ENCODE measurements at places on chromosomes 16 and 17. TPM values are rescaled to one million over a fixed set of nuclear protein-coding genes. Genes with fewer than 3 reads are reported as not detected.

The CACNG3 gene
- total RNA-seq = not detected

DNA sequence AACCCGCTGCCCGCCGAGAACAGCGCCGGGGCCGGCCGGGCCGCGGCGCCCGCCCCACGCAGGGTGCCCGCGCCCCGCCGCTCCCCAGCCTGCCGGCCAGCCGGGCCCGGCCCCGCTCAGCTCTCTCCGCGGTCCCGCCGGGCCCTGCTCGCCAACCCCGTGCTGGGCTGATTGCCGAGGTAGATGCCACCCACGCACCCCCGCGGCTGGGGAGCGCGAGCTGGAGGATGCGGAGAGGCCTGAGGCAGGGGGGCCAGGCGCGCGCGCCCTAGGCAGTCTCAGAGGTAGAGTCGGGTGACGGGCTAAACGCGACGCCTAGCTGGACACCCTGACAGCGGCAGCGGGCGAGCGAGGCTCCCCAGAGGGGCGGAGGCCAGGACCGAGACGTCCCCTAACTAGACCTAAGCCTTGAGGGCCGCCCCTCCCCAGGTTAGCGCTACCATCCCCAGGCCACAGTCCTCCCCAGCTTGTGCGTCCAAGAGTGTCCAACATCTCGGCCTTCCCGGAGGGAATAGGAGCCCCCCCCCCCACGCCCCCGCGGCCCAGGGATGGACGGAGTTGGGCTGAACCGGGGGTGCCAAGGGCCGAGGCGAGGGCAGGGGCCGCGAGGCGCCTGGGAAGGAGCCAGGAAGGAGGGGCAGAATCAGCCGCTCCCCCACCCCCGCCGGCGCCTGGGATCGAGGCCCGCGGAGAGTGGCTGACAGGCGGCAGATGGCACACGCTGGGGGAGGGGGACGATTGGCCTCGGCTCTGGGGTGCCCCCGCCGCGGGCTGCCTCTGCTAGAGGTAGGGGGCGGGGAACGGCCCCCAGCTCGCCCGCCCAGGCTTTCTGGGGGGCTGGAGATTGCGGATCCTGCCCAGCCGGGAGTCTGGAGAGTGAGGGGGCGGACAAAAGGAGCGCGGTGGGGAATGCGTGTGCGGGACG lies 2.5 kb upstream of the ZNF423 start:
- no peak overlapping the region for H3K27ac ChIP-seq
- peak; percentile 28 for ATAC-seq
- peaks cover 4% of the 10 kb centered on the region for H3K4me1 ChIP-seq
- H3K27me3 ChIP-seq = peaks cover 21% of the 10 kb centered on the region
- no peaks in the 10 kb centered on the region for H3K36me3 ChIP-seq

GRCh38 chr17:59375857-59376256 lies 44.4 kb downstream of the YPEL2 start:
- H3K27me3 ChIP-seq = no peaks in the 10 kb centered on the region
- no peak for ATAC-seq
- no peak overlapping the region for H3K27ac ChIP-seq
- H3K4me1 ChIP-seq = peaks cover 60% of the 10 kb centered on the region

GRCh38 chr16:61042737-61043136 lies 993.5 kb downstream of the CDH8 start:
- no peak overlapping the region for H3K27ac ChIP-seq
- H3K4me3 ChIP-seq = no peak overlapping the region
- no peaks in the 10 kb centered on the region for H3K36me3 ChIP-seq
- no peaks in the 10 kb centered on the region for H3K4me1 ChIP-seq
- ATAC-seq = no peak

GRCh38 chr17:49031965-49032928 lies 35.1 kb downstream of the IGF2BP1 start:
- H3K27me3 ChIP-seq = peaks cover 7% of the 10 kb centered on the region
- no peak overlapping the region for H3K4me3 ChIP-seq
- ATAC-seq = peak; percentile 65
- no peak overlapping the region for H3K27ac ChIP-seq
- no peaks in the 10 kb centered on the region for H3K36me3 ChIP-seq
- peaks cover 5% of the 10 kb centered on the region for H3K4me1 ChIP-seq

The PLXDC1 gene
- total RNA-seq = 2.1 TPM

DNA sequence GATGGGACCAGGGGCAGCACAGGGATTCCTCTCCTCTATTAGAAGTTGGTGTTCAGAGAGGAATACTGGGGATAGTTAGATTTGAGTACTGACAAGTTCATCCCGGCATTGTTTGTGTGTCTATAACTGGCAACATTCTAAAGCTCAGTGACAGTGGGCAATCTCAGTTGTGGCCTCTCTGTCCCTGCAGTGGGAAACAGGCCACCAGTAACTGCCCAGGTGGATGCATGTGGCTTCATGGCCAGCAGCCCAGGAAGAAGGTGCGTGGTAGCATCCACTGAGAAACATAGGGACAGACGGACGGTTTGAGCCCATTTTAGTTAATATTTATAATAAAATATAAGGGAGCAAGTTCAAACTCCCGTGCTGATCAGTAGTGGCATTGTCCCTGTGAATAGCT lies 51.5 kb downstream of the B9D1 start:
- H3K4me3 ChIP-seq = no peak overlapping the region
- H3K36me3 ChIP-seq = no peaks in the 10 kb centered on the region
- H3K4me1 ChIP-seq = peaks cover 13% of the 10 kb centered on the region
- H3K27me3 ChIP-seq = peaks cover 15% of the 10 kb centered on the region

The THOC6 gene
- 68.1 TPM for total RNA-seq

The RBFOX1 gene
- total RNA-seq = not detected

GRCh38 chr17:16135461-16135860 lies 79.9 kb downstream of the NCOR1 start:
- ATAC-seq = no peak
- H3K27me3 ChIP-seq = no peaks in the 10 kb centered on the region
- H3K27ac ChIP-seq = peak overlapping the region; percentile 69
- H3K4me3 ChIP-seq = no peak overlapping the region

The KRTAP1-1 gene
- not detected for total RNA-seq

The MMP15 gene
- total RNA-seq = 0.19 TPM

The CYBA gene
- total RNA-seq = 290 TPM

GRCh38 chr17:30586818-30587595 lies 109.8 kb downstream of the GOSR1 start:
- ATAC-seq = peak; percentile 87
- H3K27me3 ChIP-seq = peaks cover 5% of the 10 kb centered on the region
- no peaks in the 10 kb centered on the region for H3K36me3 ChIP-seq
- no peak overlapping the region for H3K27ac ChIP-seq

DNA sequence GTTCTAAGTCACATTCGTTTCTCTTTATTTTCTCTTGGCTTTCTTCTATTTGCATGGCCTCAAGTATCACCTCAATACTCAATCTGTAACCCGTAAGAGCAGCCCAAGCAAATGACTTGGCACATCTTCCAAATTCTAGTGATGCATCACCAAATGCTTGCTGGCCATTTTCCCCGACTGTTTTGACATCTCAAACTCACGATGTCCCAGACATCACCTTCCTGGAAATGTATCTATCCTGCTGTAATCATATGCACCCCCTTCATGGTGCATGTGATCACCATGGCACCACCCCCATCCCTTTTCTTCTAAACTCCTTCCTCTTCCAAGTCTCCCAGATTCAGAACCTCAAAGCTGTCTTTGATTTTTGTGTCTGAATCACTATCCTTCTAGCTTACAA lies 24.0 kb upstream of the ABCA5 start:
- H3K36me3 ChIP-seq = no peaks in the 10 kb centered on the region
- no peaks in the 10 kb centered on the region for H3K4me1 ChIP-seq
- no peak overlapping the region for H3K27ac ChIP-seq
- no peak for ATAC-seq
- peaks cover 8% of the 10 kb centered on the region for H3K27me3 ChIP-seq

DNA sequence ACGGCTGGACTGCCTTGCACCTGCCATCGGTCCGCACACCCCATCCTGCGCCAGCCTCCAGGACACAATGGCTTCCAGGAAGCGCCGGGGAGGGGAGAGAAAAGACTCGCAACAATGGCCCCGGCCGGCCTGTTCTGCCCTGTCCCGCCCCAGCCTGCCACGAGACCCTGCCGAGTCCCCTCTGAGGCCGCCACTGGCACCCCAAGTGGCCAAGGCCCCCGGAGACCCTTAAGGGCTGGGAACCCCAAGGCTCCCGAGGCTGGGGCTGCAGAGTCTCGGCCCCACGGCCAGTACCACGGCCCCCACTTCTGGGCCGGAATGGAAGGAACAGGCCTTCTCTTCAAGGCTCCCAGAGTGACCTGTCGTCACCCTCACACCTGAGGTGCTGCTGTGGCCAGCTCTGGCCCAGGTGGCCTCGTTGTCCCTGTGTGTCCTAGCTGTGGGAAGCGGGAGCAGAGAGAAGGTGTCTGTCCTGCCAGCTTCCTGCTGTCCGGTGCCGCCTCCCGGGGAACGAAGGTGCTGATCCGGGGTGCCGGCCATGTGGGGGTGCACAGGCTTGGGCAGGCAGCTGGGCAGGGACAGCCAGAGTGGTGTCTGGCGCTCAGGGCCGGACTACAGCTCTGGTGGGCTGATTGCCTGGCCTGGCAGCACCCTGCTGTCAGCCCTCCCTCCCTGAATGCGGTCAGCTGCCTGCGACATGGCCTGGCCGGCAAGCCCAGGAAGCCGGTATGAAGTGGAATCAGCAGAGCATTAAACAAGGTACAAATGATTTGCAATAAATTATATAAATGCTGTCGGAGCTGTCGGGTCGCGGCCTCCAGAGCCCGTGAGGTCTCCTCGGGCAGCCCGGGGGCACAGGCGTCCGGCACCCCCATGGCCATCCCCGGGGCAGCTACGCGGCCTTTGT lies 8.2 kb upstream of the CACNA1H start:
- H3K27me3 ChIP-seq = no peaks in the 10 kb centered on the region
- no peak overlapping the region for H3K27ac ChIP-seq
- H3K4me1 ChIP-seq = no peaks in the 10 kb centered on the region
- H3K36me3 ChIP-seq = no peaks in the 10 kb centered on the region
- ATAC-seq = no peak

GRCh38 chr17:81577278-81578000 lies 25.3 kb upstream of the FAAP100 start:
- peaks cover 21% of the 10 kb centered on the region for H3K4me1 ChIP-seq
- H3K27me3 ChIP-seq = no peaks in the 10 kb centered on the region
- no peak for ATAC-seq
- H3K4me3 ChIP-seq = no peak overlapping the region
- peak overlapping the region; percentile 33 for H3K27ac ChIP-seq
- peaks cover 89% of the 10 kb centered on the region for H3K36me3 ChIP-seq

The GSG1L gene
- total RNA-seq = 0.29 TPM

GRCh38 chr16:88957887-88958577 lies 19.0 kb downstream of the CBFA2T3 start:
- H3K4me1 ChIP-seq = peaks cover 11% of the 10 kb centered on the region
- ATAC-seq = peak; percentile 84
- no peaks in the 10 kb centered on the region for H3K36me3 ChIP-seq
- peaks cover 25% of the 10 kb centered on the region for H3K27me3 ChIP-seq
- peak overlapping the region; percentile 67 for H3K27ac ChIP-seq
- peak overlapping the region; percentile 34 for H3K4me3 ChIP-seq

DNA sequence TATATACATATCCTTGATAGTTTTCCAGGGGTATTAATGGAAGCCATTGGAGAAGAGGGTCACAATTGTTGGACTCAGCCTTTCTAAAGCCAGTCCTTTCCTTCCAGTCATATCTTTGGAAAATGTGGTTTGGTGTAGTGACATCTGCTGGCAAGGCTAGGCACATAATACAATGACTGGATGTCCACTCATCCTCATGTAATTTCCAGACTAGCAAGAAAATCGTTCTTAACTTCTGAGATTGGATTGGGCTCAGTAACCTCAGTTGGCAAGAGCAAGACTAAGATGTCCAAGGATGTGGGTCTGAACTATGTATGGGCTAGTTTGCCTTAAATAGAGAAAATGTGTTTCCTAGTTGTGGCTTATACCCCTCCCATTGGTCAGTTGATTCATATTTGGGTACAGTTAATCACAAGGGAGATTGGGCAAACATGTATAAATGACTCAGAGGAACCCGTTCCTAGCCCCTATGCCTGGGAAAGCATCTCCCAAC lies 8.7 kb upstream of the KAT7 start:
- H3K27ac ChIP-seq = peak overlapping the region; percentile 86
- no peaks in the 10 kb centered on the region for H3K27me3 ChIP-seq
- H3K4me3 ChIP-seq = no peak overlapping the region
- ATAC-seq = peak; percentile 92

DNA sequence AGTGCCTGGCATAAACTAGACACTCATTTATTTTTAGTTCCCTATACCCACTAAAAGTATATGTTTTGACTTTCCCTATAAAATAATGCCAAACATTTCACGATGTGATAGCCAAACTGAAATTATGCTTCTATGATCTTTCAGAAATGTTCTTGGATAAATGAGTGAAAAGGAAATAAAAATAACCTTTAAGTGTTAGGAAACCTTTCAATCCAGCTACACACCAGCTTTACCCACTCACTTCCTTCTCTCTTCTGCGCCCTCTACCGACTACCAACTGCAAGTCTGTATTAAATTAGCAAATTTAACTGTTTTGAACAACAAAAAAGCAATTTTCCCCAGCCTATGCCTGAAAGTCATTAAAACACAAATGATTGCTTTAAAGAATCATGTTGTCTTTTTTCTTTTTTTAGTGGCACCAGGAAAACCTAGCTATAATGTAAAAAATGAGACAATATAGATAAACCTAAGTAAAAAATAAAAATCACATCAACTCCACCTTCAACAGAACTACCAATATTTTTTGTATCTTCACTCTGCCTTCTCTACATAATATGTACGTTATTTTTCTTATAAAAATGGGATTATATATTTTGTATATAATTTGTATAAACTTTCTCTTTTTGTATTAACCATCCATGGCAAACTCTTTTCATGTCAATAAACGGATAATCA lies 13.2 kb upstream of the TMEM100 start:
- peak; percentile 25 for ATAC-seq
- H3K4me3 ChIP-seq = peak overlapping the region; percentile 71
- H3K27ac ChIP-seq = no peak overlapping the region
- H3K4me1 ChIP-seq = peaks cover 19% of the 10 kb centered on the region

The STARD3 gene
- total RNA-seq = 59.8 TPM

- no peak overlapping the region for H3K4me3 ChIP-seq
- no peaks in the 10 kb centered on the region for H3K27me3 ChIP-seq
- peaks cover 41% of the 10 kb centered on the region for H3K4me1 ChIP-seq
- ATAC-seq = no peak
- peaks cover 4% of the 10 kb centered on the region for H3K36me3 ChIP-seq
These were observed 82.9 kb downstream of the KSR1 start for GRCh38 chr17:27539152-27539551.

GRCh38 chr17:297758-298157 lies 54.8 kb downstream of the RPH3AL start:
- H3K27ac ChIP-seq = no peak overlapping the region
- no peak for ATAC-seq

- H3K4me3 ChIP-seq = no peak overlapping the region
- no peaks in the 10 kb centered on the region for H3K36me3 ChIP-seq
- no peak for ATAC-seq
- H3K27me3 ChIP-seq = no peaks in the 10 kb centered on the region
- H3K27ac ChIP-seq = no peak overlapping the region
These were observed 167.3 kb upstream of the GSE1 start for GRCh38 chr16:85445779-85446222.

DNA sequence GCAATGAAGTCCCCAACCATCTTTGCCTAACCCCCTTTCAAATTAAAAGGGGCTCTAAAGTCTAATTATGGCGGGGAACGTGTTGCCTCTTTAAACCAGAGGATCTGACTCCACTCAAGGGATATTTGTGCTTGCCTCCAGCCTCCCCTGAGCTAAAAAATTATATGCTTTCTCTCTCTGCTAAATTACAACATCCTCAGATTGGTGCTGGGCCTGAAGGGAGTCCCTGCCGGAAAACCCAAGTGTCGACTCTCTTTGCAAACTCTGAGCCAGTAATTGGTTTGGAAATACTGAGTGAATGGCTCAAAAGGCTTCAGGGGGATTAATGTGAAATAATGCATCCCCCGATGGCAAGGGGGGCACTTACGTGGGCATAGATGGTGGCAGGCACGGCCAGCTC lies 208.5 kb upstream of the TNRC6C start:
- ATAC-seq = no peak
- no peaks in the 10 kb centered on the region for H3K36me3 ChIP-seq
- no peaks in the 10 kb centered on the region for H3K4me1 ChIP-seq
- H3K4me3 ChIP-seq = no peak overlapping the region
- H3K27ac ChIP-seq = no peak overlapping the region
- H3K27me3 ChIP-seq = no peaks in the 10 kb centered on the region
